NCI-H345 (cell line): ENCODE measurements at places on chromosomes 11 and 22.

DNA sequence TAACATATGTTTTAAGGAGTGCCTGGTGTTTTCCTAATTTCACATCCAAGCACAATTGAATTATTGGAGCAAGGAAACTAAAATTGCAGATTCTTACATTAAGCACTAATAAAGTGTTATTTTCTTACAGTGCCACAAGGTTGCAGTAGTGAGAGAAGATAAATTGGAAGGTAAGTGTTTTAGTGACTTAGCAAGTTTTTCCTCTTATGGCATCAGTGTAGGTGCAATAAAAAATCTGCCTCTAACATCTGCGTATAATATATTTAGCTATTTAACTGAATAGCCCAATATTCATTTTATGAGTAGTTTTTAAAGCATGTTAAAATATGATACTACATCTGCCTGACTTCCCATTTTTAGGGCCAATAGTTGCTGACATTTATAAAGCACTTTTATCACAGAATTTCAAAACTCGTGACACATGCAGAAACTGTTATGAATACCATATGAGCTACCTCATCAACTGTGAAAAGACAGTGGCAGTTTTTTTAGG lies 19.0 kb downstream of the POLD3 start:
- DNase-seq: no peak

- DNase-seq: peak; percentile 24
These were observed 20.8 kb upstream of the ZBED5 start for GRCh38 chr11:10878408-10879214.

DNA sequence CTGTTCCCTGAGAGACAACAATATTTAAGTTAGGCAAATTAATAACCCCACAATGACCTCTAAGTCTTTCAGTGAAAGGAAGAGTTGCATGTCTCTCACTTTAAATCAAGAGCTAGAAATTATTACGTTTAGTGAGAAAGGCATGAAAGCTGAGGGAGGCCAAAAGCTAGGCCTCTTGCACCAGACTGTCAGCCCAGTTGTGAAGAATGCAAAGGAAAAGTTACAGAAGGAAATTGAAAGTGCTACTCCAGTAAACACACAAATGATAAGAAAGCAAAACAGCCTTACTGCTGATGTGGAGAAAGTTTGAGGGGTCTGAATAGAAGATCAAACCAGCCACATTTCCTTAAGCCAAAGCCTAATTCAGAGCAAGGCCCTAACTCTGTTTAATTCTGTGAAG lies 45.0 kb downstream of the BBOX1 start:
- DNase-seq: no peak

- DNase-seq: no peak
These were observed 96.6 kb downstream of the PGR start for GRCh38 chr11:101032991-101033390.

- no peak for DNase-seq
These were observed 28.1 kb upstream of the LRRC10B start for GRCh38 chr11:61480261-61480993.

DNA sequence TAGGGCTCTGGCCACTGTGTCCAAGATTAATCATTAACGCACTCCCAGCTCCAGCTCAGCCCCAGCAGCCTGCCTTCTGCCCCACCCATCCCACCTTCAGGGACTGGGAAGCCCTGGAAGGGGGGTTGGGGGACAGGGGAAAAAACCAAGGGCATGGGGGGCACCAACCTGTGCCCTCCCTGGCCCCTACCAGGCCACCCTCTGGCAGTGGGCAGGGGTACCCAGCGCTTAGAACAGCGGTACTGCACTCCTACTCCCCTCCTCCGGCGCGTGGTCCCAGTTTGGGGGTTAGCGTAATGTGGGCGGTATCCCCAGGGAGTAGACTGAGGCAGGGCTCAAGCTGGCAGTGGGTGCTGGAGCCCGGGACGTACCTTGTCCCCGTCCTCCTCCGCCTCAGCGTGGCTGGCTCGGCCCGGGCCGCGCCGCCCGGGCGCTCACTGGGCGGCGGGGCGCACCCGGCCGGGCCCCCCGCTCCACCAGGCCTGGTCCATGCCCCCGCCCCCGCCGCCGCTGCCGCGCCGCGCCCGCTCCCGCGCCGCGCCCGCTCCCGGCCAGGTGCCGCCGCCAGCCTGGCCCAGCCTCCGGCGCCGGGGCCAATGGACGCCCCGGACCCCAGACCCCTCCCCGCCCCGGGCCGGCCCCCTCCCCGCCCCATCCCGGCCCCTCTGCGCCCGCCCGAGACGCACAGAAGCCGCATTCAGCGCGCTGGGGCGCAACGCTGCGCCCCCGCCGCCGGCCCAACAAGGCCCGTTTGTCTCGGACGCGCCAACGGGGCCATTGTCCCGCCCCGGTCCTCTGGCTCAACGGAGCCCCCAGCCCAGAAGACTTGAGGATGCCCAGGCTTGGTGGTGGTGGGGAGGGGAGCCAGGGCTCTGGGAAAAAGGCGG lies at the start of gene GAL3ST1:
TSS of gene GAL3ST1 (minus strand) at position 571 of the 887 bp plus-strand sequence. CDS start 17,273 bp downstream, outside the sequence.
- no peak for DNase-seq

DNA sequence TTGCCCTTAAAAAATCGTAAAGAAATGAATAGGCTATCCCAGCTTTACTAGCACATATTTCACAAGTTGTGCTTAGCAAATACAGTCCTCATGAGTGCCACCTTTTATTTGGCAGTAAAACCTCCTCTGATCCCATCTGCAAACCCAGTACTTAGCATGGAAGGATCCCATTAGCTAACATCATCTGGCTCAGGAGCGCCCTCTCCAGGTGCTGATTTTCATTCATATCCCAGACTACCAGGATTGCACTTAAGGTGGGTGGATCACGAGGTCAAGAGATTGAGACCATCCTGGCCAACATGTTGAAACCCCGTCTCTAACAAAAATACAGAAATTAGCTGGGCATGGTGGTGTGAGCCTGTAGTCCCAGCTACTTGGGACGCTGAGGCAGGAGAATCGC lies 76.1 kb upstream of the PAX6 start:
- DNase-seq: no peak

GRCh38 chr22:30195245-30196140 lies 51.1 kb downstream of the LIF start:
- no peak for DNase-seq

GRCh38 chr11:119823077-119823476 lies 94.1 kb upstream of the NECTIN1 start:
- no peak for DNase-seq

DNA sequence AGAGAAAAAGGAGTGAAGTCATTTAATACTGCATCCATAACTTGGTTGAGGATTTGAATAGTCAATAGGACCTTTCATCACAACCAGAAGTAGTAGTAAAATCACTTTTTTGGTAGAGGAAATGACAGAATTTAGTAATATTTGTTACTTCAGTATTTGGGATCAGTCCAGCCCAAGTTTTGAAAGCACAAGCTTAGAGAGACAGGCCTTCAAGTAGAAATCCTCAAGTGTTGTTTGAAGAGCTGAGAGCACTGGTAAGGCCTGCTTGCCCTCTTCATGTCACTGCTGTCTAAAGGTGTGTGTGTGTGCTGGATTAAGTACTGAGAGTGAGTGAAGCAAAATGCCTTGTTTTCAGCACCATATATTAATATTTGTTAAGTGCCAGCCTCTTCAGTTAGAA lies 137.3 kb downstream of the WNT11 start:
- no peak for DNase-seq

- no peak for DNase-seq
These were observed 26.9 kb upstream of the SCUBE2 start for GRCh38 chr11:9118277-9118676.

- DNase-seq: peak; percentile 85
These were observed 16.0 kb downstream of the PLCB3 start for GRCh38 chr11:64267207-64267945.

- no peak for DNase-seq
These were observed 28.3 kb downstream of the LARGE1 start for GRCh38 chr22:33891992-33892391.

GRCh38 chr22:42962295-42963230 lies 52.4 kb downstream of the PACSIN2 start:
- no peak for DNase-seq

GRCh38 chr22:37282385-37282677 lies at the start of gene CYTH4:
CYTH4 (plus strand) TSS chr22:37282508; CDS start chr22:37282570, 62 bp downstream.
- no peak for DNase-seq

- no peak for DNase-seq
These were observed 69.6 kb upstream of the PITPNB start for GRCh38 chr22:27988704-27989103.

DNA sequence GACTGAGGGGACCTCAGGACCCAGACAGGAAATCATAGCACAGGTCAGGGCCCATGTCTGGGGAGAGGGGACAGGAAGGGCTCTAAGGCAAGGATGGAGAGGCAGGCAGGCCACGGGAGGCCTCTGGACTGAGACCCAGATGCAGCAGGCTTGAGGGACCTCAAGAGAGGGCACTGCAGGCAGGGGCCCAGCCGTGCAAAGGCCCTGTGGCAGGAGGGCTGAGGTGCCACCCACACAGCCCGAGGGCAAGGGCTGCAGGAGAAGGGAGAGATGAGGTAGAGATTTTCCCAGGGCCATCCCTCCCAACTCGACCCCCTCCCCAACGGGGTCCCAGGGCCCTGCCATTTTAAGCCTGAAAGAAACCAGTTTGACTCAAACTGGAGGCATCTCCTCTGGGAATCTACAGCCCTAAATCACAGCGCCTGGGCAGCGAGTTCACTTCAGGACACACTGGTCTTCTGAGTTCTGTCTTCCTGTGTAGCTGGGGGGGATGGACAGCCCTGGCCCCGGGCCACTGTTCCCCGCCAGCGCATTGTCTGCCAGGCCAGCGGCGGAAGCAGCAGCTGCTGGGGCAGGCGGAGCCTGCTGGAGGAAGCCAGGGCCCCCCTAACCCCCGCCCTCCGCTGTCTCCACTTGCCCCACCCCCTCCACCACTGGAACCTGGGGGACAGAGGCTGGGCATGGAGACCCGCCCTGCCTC lies 20.3 kb upstream of the WNT7B start:
- peak; percentile 51 for DNase-seq

DNA sequence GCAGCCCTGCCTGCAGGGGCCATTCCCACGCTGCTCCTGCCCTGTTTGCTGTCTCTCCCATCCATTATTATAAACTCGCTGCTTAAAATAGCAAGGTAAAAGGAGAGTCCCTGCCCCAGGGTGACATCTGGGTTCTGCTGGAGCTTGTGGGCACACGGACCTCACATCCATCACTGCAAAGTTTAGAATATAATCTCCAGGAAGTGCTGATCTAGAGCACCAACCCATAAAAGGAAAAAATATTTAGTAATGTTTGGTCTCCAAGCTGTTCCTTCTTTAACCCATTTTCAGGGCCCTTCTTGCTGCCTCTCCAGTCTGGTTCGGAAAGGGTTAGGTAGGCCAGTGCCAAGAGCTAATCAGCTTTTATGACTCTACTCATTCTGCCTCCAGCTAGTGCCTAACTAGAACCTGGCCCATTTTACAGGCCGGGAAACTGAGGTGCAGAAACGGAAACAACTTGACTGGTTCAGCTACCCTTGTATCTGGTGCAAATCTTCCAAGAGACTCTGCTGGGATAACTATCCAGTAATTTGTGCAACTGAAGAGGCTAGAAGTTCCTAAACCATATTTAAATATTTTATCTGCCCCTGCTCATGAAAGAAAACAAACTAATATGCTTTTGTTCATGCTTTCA lies 37.5 kb downstream of the IRAG1 start:
- DNase-seq: no peak

- DNase-seq: no peak
These were observed 819.6 kb downstream of the TBC1D22A start for GRCh38 chr22:47582067-47582466.

DNA sequence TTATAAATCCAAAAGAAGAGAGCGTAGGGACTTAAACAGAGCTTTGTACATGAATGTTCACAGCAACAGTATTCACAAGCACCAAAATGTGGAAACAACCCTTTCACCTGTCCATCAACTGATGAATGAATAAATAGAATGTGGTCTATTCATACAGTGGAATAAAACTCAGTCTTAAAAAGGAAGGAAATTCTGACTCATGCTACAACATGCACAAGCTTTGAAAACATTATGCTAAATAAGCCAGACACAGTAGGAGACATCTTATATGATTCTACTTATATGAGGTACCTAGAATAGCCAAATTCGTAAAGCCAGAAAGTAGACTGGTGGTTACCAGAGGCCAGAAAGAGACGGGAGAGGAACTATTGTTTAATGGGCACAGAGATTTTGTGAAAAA lies 74.3 kb downstream of the SHANK2 start:
- no peak for DNase-seq

GRCh38 chr11:36278531-36279282 lies 10.5 kb downstream of the COMMD9 start:
- DNase-seq: no peak

DNA sequence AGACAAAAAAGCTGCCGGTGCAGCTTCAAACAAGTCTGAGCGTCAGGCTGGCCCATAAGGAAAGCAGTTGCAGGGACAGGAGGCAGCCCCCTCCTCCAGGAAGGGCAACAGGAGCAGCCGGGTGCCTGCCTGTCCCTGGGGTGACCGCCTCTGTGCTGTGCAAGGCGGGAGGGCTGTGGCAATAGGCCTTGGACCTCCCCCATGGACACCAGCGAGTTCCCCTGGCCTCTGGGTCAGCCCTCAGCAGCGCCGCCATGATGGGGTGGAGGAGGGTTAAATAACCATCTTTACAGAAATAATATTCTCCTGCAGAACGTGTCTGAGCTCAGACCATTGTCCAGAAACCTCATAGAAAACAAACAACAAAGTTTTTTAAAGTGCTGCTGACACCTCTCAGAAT lies 3.3 kb upstream of the TMPRSS4 start:
- no peak for DNase-seq

DNA sequence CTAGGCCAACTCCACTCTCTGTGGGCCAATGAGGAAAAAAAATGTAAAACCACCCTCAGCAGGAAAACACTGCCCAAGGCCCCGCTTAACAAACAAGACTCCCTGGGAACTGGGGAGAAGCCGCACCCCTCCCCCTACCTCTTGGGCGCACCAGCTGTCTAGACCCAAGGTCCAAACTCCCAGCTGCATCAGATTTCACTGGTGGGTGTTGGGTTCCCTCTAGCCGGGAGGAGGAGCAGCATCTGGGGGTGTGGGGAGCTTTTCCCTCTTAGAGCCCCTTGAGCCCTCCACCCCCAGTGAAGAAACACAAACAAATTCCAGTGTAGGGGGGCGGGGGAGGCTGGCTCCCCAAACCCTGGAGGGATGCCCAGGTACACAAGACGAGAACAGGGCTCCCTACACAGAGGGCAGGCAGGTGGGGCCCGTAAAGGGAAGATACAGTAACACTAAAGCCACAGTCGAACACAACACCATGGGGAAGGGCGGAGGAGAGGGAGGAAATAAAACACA lies 64.9 kb downstream of the NECTIN1 start:
- DNase-seq: peak; percentile 55

DNA sequence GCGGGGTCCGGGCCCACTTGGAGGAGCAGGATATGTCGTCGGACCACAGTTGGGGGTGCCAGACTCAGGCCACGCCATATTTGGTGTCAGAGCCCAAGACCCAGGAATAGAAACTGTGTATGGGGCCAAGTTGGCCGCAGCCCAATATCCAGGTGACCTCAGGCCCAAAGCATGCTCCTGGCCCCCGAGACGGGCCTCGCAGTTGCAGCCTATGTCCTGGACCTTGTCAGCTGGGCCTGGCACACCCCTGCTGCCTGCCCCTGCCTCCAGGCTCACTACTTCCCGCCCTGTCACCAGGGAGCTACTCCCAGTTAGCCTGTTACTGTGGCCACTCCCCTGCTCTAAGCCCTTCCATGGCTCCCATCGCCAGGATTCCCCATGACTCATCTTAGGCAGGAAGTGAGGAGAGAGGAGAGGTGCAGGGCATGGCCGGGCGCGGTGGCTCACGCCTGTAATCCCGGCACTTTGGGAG lies 23.1 kb downstream of the A4GALT start:
- DNase-seq: no peak
